ENCODE measurements at places on chromosomes 2 and 18.

GRCh38 chr2:149164827-149165226 is 126.3 kb downstream of the LYPD6B start:
- no peak for DNase-seq

GRCh38 chr2:159921752-159922404 is 123.9 kb upstream of the CD302 start:
- no peak for DNase-seq

GRCh38 chr18:78643004-78643403 is 336.6 kb upstream of the SALL3 start:
- no peak for DNase-seq

DNA sequence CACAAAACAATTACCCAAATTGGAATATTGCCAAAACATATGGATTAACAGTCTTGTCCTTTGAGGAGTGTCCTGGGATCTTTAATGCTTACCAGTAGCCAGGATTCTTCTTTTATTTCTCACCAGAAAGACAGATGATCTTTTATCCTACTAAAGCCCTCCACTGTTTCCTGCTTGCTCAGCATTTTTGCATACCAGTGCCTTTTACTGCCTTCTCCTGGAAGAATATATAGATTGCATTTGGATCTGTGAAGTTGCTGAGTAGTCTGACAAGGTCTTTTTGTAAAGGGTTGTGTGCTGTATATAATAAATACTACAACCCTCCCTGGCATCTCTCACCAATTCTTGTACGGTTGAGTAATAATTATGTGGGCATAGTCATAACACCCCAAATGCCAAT is 652.2 kb downstream of the LRRTM4 start:
- DNase-seq, result no peak

DNA sequence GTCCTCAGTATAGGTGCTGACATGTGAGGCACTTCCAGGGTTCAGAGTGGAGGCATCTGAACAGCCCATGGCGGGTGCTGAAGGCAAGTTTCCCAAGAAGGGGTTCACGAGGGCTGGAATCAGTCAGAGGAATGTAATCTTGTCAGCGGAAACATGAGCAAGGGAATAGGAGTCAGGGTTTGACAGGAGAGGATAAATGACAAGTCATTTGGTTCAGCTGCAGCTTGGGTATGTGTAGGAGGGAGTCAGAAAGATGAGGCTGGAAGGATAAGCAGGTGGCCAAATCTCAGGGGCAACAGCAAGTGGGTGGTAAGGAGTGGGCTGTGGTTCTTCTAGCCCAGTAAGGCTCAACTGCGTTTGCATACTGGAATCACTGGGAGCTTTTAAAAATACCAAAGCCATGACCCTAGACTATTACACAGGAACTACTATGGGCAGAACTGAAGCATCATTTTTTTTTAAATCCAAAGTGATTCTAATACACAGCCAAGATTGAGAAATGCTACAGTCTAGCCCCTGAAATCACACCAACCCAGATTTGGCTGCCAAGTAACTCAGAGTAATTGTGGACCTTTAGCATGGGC is 41.8 kb upstream of the NAB1 start:
- no peak for DNase-seq

GRCh38 chr2:168166902-168167510 is 80.4 kb downstream of the STK39 start:
- no peak for DNase-seq

GRCh38 chr2:121513597-121514333 is 16.9 kb upstream of the RNU4ATAC start:
- DNase-seq, result no peak

- DNase-seq, result no peak
Observed at GRCh38 chr18:76450452-76451395, 44.3 kb downstream of the ZNF516 start.

DNA sequence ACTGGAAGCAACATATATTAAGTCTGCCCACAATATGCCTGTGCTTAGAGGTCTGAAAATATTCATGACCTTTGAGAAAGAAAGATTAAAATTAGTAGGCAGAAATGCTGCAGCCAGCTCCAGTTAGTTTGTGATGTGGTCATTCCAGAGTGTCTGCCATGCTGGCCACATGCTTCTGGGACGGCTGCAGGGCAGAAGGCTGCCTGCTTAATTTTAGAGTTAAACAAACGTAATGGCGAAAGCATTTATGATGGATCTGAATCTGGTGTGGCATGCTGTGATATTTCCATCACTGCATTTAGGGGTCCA is 95.4 kb downstream of the FHOD3 start:
- DNase-seq, result no peak

DNA sequence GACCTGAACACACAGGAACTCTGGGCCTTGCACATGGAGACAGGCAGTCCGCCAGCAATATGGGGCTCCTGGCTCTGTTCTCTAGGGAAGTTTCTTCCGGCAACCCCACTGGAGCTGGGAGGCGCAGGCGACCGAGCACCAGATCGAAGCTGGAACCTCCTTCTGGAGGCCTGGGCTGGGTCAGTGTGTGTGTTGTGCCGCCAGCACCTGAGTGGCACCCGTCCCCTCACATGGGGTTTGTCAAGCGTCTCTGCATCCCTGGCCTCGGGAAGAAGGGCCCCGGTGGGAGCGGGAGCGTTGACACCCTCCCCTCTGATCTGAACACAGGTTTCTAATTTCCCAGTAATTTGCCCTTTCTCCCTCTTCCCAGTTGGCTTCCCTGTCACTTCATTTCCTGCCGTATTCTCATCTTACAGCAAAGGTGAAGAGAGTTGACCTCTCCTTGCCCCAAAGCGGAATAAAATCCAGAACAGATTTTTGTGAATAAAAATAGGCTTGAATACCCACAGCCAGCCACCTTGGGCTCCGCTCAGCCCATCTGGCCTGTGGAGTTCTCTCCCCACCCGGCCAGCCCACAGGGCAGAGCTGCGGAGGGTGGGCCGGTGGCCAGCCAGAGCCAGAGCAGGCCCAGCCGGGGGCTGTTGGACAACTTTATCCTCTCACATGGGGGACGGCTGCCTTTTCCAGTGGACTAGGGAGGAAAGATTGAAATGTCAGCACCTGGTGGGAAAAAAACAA is 85.9 kb downstream of the APOB start:
- DNase-seq, result no peak

- no peak for DNase-seq
Observed at GRCh38 chr18:38884050-38884449, 1318.5 kb upstream of the CELF4 start.

DNA sequence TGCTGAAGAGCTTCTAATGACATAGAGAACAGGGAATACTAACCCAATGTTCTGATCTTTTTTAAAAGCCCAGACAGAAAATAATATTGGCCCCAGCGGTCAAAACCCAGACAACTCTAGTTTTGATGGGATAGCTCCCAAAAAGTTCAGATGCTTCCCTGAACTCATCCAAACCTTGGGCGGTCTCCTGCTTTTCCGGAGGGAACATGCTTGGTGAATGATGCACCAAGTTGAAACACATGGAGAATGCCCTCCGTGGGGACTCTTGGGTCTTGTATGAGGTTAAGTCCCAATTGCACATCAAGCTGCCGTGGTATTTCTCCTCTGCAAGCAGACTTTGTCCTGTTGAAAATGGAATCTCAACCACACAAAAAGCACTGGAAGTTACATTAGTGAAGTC is 120.7 kb upstream of the CTAGE1 start:
- DNase-seq, result no peak

- DNase-seq, result no peak
Observed at GRCh38 chr2:17309181-17309580, 209.1 kb downstream of the RAD51AP2 start.

GRCh38 chr18:79940814-79941472 is 10.5 kb downstream of the SLC66A2 start:
- DNase-seq, result no peak

GRCh38 chr2:69946351-69947324 is 14.8 kb downstream of the ASPRV1 start:
- DNase-seq, result no peak

DNA sequence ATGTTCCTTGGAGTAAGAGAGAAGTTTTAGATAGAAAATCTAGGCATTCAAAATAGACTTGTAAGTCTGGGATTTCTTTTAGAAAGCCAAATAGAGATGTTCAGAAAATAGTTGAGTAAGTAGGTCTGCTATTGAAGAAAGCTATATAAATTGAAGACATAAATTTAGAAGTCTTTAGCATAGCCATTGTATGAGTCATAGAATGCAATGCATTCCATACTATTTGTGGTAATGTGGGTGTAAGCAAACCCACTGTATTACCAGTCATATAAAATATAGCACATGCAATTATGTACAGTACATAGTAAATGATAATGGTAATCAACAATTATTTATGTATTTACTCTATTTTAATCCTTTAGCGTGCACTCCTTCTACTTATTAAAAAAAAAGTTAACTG is 14.1 kb downstream of the MC4R start:
- no peak for DNase-seq

- DNase-seq, result no peak
Observed at GRCh38 chr2:20444993-20445910, 1.6 kb upstream of the RHOB start.

DNA sequence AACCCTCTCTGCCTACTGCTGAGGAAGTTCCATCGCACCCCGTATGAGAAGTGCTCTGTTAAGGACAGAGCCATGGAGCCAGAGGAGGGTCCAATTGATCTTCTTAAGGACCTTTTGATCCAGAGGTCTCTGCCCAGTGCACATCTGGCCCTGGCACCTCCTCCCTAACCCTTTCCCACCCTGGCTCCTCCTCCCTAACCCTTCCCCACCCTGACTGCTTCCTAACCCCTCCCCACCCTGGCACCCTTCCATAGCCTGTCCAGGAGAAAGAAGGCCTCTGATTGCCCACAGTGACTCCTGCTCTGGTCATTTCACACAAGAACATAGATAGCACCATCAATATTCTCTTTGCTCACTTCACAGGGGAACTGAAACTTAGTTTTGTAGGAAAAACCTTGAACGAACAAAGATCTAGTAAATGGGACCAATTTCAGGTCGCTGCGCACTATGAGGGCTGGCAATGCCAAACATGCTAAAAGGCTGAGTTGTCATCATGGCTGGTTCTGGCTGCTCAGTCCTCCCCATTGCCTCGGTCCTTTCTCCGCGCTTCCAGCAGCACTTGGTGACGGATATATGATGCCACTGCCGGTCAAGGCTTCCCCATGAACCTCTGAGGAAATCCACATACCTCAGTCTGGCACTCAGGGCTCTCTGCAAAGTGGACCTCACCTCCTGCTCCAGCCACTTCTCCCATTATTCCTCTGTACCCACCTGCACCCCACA is 49.2 kb downstream of the PKDCC start:
- DNase-seq, result no peak

DNA sequence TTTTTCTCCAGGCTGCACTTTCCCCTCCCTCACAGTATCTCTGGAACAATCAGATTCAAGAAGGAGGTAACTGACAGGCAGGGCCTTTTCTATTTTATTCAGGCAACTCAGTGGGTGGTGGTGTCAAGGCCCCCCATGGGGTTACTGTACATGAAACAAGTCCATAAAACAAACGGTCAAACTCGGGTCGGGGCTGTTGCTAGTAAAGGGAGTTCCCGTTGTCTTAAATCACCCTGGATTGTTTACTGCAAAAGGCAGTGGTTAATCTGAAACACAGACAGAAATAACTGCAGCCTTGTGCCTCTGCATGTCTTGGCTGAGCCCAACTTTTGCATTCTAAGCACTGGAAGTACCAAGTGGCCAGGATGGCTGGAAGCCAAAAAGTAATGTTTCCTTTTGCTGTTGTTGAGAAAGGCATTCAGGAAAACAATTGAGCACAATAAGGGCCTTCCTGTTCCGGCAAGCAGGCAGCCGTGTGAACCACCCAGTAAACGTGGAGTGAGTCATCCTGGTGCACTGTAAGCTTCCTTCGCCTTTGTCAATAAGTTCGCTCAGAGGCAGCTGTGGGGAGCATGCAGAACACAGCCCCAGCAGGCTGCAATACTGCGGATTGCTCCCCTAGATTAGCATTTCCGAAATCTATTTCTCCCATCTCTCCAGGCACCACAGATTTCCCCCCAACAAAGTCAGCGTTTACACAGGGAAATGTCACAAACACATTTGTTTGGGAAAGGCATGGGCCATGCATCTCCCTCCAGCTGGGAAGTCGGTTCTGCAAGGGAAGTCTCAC is 149.6 kb downstream of the IRS1 start:
- no peak for DNase-seq

DNA sequence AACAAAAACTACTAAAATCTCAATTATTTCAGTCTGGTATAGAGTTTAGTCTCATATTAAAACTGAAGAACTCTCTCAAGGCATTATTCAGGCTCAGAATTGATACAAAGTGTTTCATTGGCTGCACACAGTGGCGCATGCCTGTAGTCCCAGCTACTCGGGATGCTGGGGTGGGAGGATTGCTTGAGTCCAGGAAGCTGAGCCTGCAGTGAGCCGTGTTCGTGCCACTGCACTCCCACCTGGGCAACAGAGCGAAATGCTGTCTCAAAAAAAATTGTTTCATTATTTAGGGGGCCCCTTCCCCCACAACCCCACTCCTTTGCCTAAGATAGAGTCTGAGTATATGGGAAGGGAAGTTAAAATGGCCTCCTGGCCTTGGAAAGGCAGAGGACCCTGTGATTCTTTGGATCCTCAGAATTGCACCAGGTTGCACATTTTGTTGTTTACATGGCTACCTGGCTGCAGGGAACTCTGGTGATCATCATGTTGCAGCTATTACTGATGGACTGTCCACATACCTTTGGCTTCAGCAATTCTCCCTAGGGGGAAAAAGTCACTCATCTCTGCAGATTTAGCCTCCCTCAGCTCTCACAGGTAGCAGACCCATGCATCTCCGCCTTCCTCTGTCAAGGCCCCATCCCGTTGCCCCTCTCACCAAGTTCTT is 19.2 kb upstream of the CYRIA start:
- no peak for DNase-seq

GRCh38 chr2:65985986-65986385 is 448.9 kb upstream of the MEIS1 start:
- DNase-seq, result no peak

DNA sequence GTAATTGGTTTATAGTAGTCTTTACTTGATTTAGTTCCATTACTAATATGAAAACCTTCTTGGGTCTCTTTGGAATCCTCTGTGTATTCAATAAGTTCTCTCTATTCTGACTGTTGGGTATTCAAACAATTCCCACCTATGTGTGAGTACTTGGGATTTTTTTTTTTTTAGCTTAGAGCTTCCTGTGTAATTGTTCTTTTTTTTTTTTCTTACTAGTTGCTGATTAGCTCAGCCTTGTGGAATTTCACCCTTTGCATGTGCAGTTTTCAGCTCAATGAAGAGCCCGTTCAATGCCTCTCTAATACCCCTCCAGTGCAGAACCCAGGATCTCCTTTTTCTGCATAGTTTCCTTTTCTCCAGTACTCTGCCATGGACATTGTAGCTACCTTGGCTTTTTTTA is 339.1 kb upstream of the GALNT5 start:
- no peak for DNase-seq

GRCh38 chr2:230319211-230319862 is 7.7 kb upstream of the SP140L start:
- no peak for DNase-seq

GRCh38 chr2:240213226-240213475 is 72.7 kb upstream of the OTOS start:
- no peak for DNase-seq

DNA sequence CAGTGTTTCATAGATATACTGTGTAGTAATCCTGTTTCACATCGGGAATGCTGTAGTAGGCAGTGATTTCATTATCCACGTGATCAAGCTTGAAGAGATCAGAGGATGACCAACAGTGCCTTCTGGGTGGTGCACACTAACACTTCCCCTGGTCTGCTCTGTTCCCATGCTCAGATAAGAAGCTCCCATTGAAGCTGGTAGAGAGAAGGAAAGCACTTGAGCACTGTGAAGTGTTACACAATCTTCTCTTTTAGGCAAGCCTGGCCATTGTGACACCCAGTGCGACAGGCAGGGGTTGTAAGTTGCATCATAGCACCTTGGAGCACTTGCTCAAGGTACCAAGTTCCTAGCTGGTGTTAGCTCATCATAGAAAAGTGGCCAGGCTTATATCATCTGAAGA is 30.6 kb upstream of the GPD2 start:
- DNase-seq, result no peak

GRCh38 chr18:60232541-60232940 is 140.0 kb downstream of the MC4R start:
- no peak for DNase-seq

Measured in NCI-H1694 treated with DMSO at 0.1 percent for 48 hours (cell line).